ENCODE measurements at places on chromosomes 6 and 20.

GRCh38 chr20:17233626-17234025 is 6.8 kb downstream of the PCSK2 start:
- DNase-seq: no peak

GRCh38 chr20:20487811-20488210 is 119.9 kb downstream of the INSM1 start:
- no peak for DNase-seq

- no peak for DNase-seq
Measured at GRCh38 chr6:34195726-34196115, 41.0 kb upstream of the HMGA1 start.

- DNase-seq: peak; percentile 67
Measured at GRCh38 chr20:61896058-61896961, 169.4 kb downstream of the TAF4 start.

GRCh38 chr6:149857541-149857940 is 6.6 kb downstream of the LRP11 start:
- no peak for DNase-seq

- no peak for DNase-seq
Measured at GRCh38 chr6:451847-452246, 60.3 kb downstream of the IRF4 start.

DNA sequence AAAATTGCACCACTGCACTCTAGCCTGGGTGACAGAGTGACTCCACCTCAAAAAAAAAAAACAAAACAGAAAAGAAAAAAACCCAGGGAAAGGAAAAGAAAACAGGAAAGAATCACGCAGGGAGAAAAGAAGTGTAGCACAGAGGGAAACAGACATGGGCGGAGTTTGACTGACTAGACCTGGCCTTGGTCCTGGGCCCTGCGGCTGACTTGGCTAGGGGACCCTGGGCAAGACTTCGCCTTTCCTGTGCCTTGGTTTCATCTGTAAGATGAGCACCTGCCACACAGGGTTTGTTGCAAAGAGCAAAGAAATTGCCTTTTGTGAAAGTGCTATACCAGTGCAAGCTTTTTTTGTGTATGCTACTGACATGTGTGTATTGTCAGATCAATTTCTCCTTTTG is 71.3 kb upstream of the KCNG1 start:
- DNase-seq: no peak

DNA sequence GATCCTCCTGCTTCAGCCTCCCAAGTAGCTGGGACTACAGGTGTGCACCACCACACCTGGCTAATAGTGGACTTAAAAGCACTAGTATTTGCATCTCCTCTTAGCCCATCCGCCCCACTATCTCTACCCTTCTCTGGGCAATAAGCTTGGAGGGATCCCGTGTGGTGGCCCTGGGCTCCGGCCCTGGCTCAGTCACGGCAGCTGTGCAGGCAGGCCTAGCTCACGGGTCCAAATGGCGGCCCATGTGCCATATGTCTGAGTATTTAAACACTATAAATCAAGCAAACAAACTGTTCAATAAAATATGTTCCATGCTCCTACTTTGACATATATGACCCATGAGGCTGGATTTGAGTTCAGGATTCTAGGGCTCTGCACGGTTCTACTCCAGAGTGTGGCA is 118.4 kb downstream of the BANF2 start:
- no peak for DNase-seq

DNA sequence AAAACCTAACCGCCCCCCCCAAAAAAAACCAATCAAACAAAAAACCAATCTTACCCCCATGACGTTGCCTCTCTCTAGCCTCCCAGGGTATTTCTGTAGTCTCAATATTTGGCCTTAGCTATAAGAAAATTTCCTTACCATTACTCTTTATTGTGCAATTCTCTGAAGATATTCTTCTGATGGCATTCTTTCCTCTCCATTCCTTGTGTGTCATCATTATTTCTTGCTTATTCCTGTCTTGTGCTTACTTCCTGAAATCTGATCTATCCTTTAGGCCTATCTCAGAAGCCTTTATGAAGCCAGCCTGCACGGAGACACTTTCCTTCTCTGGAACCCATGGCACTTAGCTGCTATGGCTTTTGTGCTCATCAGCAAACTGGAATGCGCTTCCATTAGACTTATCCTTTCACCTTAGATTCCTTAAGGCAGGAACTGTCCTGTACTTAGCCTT is 65.9 kb upstream of the DDR1 start:
- DNase-seq: peak; percentile 30

DNA sequence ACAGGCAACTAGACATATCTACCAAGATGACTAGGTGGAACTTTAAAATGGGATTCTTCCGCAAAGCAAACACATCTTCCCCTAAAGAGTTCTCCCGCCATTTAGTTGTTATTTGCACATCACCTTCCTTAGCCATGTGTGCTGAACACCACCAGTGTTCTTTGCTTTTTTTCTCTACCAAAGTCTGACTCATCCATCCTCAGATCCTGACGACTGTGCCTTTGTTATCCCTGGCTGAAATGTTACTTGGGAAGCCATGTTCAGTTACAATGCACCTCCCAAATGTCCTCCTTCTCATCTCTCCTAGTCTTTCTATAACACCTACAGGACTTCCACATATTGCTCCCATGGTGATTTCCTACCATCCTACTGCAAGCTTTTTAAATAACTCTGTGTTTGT is 593.5 kb upstream of the ARID1B start:
- no peak for DNase-seq

DNA sequence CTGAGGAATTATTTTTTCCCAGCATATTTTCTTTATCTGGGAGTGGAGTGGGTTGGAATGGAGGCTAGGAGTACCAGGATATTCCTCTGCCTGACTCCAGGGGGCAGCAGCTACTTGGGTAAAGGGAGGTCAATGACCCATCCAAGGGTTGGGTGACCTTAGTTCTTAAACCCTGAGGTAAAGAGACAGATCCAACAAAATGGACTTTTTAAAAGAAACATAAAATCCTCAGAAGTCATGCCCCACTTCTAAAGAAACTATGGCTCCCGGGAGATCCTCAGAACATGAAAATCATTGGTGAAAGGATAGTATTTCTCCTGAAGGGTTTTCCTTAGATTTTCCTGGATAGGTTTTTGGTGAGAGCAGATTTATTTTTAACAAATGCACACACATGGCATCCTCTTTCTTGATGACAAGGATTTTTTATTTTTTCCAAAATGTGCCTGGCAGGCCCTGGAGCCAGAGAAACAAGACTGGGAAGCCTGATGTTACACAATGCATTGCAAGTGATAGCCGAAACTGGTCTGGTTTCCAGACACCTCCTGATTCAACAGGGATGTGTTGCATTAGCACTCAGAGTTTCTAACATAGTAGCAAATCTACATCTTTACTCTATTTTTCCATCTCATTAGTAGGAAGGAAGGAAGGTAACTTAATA is 240.9 kb upstream of the BTBD3 start:
- peak; percentile 69 for DNase-seq

DNA sequence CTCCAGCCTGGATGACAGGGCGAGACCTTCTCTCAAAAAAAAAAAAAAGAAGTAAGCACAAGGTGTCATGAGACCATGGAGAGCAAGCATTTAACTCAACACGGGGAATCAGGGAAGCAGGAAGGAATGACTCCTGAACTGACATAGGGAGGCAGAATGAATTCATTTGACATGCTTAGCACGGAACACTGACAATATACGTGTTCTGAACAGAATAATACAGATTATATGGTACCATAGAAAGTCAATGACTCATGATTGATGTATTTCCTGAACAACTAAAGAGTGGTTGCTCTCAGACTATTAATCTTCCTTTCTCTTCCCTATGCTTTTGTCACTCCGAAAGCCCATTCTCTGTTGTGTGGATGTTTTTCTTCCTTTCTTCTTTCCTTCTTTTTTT is 20.7 kb upstream of the ASIP start:
- DNase-seq: no peak

- no peak for DNase-seq
Measured at GRCh38 chr6:79796197-79796596, 151.2 kb downstream of the ELOVL4 start.

DNA sequence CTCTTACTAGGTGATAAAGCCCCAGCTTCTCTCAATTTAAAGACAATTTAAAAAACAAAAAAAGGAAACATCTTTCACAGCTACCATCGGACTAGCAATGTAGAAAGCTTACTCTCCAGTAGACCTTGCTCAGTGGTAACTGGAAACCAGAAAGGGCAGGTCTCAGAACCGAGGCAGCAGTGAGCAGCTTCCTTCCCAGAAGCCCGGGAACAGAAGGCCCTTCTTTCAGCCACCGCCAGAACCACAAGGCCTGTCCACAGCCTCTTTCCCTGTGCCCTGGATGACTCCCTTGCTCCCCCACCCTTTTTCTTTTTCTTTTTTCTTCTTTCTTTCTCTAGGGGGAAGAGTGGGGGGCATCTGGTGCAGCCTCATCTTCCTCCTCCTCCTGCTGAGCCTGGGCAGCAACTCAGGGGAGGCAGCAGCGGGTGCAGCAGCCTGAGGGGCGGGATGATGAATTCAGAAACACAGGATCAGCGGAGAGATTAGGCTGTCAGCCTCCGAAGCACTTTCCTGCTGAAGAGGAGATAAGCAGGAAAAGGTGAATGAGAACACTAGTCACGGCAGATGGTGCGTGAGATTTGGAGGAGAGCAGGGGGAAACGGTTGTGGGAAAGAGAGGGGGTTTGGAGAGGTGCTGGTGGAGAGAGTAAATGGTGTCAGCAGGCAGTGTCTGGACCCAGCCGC is 158.5 kb downstream of the ID4 start:
- no peak for DNase-seq

- DNase-seq: no peak
Measured at GRCh38 chr20:52087471-52087870, 104.1 kb downstream of the ZFP64 start.

DNA sequence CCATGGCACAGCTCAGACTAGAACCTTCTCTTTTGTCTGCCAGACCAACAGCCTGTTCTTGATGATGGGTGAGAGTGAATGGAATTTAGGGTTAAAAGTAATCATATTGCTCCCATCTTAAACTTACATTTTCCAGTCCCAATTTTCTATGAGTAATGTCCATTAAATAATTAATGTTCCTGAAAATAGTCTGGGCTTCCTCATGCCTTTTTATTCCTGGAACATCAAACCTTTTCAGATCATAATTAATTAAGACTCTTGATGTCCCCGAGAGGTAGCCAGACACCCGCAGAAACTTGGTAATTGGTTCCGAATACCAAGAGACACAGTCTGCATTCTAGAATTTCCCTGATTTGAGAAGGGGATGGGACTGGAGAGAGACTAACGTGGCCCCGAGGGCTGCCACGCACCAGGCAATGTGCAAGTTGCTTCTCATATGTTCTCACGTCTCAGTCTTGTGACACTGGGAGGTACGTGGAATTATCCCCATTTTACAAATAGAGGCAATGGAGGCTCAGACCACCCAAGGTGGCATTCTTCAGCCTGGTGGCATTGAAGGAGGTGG is 78.6 kb upstream of the TOX2 start:
- no peak for DNase-seq

- peak; percentile 83 for DNase-seq
Measured at GRCh38 chr6:129936329-129937165, 75.4 kb upstream of the TMEM244 start.

- DNase-seq: no peak
Measured at GRCh38 chr6:124901084-124901483, 61.2 kb upstream of the RNF217 start.

DNA sequence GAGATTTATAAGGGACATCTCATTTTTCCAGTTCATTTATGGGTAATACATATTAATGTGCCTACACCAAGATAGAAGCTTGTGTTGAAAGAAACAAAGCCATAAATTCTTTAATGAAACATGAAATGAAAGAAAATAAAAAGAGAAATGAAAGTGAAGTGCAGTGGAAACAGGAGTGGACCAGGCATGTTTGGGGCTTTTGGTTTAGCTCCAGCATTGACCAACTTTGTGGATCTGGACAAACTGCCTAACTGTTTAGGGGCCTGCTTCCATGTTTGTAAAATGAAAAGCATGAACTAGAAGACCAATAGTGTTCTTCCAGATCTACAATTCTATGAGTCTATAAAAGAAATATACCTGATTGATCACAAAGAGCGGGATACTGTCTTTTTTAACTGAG is 124.9 kb downstream of the GJA10 start:
- no peak for DNase-seq

- no peak for DNase-seq
Measured at GRCh38 chr6:155216312-155217046, 47.3 kb upstream of the CLDN20 start.

GRCh38 chr6:117555882-117556498 is 46.3 kb downstream of the GOPC start:
- peak; percentile 83 for DNase-seq

DNA sequence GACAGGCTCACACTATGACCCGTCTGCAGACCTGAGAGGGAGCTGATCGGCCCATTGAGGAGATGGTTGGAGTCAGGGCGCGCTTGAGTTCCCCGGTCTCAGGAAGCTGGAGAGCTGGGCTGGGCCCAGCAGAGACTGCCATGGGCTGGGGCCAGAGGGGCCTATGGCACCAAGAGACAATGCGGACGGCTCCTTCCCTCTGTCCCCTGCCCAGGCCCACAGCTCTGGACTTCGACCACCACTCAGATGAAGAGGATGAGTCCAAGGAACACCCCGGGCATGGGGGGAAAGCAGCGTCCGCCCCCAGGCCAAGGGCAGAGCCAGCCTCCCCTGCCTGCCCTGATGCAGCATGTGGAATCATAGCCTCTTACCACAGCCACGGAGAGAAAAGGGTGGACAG is 40.2 kb upstream of the PHACTR3 start:
- DNase-seq: no peak

DNA sequence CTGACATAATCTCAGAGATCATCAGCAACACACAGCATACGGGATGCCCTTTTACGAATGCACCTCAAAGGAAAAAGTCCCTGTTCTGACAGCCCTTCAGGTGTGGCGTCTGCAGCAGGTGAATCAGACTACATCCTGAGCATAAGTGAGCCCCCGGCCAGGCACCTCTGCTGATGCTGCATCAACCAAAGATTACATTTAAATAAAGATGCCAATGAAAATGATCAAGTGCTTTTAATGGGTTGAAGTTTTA is 58.7 kb downstream of the INSM1 start:
- no peak for DNase-seq

DNA sequence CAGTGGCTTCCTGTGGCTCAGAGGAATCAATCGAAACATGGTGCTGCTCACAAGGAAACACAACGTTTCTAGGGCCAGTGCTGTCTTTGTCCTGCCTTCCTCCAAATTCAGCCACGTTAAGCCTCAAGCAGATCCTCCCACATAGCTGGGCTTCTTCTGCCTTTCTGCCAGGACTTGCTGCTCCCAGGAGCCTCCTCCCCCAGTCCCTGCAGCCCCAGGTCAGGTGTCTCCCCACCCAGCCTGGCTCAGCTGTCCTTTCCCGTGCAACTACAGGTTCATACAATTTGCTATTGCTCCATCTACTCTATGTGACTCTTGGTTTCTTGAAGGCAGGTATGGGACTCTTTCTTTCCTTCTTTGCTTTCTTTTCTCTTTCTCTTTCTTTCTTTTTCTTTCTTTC is 215.3 kb upstream of the RNF24 start:
- no peak for DNase-seq

- DNase-seq: no peak
Measured at GRCh38 chr6:129446272-129447197, 263.4 kb downstream of the ARHGAP18 start.

- peak; percentile 86 for DNase-seq
Measured at GRCh38 chr20:40741507-40742106, 52.6 kb upstream of the MAFB start.

GRCh38 chr6:156169371-156169770 is 607.8 kb upstream of the ARID1B start:
- no peak for DNase-seq
